Left kidney (tissue), 8 donors: ENCODE measurements at places on chromosomes 11 and 22.

DNA sequence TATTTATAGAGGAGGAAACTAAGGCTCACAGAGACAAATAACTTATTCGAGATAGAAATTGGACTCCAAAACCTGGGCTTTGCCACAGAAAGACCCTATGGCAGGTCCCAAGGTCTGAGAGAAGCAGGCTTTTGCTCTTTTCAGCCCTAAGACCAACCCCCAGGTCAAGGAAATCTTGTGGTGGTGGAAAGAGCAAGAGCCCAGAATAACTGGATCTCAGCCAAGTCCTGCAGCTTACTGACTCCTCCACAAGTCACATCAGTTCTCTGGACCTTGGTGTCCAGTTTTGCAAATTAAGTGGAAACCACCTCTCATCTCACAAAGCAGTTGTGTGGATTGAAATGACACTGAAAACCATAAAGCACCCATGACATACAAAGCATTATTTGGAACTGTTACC is 122.2 kb downstream of the C11orf58 start:
- DNase-seq: no peak

GRCh38 chr22:44111562-44112155 is 69.1 kb upstream of the PARVG start:
- no peak for DNase-seq

- DNase-seq: no peak
Observed at GRCh38 chr11:12179531-12179930, 69.1 kb downstream of the MICAL2 start.

GRCh38 chr22:17471886-17472535 is 91.3 kb upstream of the SLC25A18 start:
- DNase-seq: no peak

DNA sequence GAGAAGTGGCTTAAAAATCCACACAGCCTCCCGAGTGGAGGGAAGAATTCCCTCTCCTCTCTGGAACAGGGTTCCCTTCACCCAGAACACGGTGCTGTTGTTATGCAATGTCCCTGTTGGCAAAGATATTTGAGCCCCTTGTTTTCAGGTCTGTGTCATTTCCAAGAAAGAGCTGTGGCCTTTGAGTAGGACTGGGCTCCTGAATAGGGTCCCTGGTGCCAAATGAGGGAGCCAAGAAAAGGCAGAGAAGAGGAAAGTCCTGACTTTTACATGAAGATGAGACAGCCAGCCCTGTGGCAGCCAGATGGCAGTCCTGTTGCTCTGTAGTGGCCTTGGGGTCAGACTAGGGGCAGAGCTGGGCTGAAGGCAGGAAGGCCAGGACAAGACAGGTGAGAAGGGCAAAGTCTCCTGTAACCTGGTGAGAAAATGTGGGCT is 51.2 kb upstream of the ELF5 start:
- no peak for DNase-seq

DNA sequence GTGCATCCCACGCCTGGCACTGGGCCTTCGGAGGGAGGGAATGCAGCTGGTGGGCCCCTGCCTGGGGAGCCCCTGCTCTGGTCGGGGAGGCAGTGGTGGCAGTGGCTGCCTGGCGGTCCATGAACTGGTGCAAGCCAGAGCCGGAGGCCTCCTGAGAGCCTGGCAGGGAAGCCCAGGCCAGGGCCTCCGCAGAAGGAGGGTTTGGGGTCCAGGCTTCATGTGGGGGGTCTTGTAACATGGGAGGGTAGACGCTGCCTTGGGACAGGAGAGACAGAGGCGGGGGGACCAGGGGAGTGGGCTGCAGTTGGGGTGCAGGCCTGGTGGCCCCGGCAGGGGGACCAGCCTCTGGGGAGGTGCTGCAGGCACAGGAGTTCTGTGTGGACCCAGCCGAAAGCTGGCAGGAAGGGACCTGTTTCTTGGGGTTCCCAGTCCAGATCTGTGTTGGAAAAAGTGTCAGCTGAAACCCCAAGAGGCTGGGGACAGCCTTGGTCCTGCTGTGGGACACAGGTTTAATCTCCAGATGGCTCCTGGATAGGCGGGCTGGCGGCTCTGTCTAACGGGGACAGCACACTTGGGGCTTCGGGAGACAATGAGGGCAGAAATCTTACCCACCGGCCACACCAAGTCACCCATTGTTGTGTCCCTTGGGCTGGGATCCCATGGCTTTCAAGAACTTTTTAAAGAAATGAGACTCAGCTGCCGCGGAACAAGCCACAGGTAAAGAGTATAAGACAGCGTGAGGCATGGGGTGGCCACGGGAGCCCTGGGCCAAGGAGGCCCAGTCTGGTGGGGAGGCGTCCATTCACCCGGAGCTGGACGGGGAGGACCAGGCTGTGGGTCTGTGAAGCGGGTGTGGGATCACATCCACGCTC is 73.5 kb downstream of the KCNQ1 start:
- no peak for DNase-seq

DNA sequence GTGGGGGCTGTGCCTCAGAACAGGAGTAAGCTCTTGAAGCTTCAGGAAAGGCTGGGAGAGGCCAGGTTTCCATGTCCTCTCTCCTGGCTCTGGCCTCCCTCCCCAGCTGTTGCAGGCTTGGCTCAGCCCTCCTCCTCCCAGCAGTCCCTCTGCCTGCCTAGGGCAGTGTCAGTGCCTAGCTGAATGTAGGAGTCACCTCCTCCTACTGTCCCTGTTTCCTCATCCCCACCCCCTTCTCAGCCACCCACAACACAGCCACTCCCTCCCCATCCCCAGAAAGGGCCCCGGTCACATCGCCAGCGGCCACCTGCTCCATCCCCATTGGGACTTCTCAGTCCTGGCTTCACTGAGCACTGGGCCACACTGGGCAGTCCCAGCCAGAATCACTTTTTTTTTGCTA is 2.9 kb upstream of the FBLN1 start:
- no peak for DNase-seq

- DNase-seq: no peak
Observed at GRCh38 chr22:22815397-22816170, 72.0 kb upstream of the IGLL5 start.

DNA sequence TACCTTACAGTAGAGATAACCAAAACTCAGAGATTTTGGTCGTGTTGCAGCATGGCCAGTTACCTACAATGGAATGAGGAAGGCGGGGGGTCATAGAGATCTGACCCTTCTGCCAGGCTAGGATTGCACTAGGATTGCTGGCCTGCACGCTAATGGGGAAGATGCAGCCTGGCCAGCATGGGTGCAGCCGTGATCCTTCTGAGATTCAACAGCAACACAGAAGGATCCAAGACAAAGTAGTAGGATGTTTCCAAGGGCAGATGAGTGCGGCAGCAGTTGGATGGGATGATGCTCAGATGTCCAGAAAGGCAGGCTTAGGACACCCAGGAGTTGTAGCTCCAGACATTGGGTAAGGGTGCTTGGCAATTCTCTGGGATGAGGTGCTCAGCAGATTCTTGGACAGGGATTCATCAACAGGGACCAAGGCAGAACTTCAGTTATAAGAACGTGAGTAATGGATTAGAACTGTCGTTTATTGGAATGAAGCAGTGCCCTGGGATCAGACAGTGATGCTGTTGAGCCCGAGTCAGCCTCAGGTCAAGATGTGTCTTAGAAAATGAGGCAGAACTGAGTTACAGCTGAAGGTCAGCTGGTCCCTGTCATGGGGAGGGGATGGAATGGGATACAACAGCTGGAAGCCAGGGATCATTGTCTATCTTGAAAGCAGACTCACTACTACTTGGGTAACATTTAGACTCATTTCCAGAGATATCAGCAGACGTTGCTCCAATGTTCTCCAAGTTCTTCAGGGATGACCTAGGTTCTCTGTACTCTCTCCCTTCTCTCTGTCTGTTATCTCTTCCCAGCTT is 71.0 kb downstream of the PARVA start:
- DNase-seq: no peak

- no peak for DNase-seq
Observed at GRCh38 chr22:37930270-37930951, 23.0 kb downstream of the C22orf23 start.

GRCh38 chr11:95507794-95508193 is 276.8 kb upstream of the SESN3 start:
- DNase-seq: no peak
